ENCODE measurements at places on chromosomes 5 and 9.
A peak's percentile ranks its signal among the peaks of the same experiment; 100 is the strongest.

GRCh38 chr5:139985290-139985689, 57.8 kb downstream of the NRG2 start:
- DNase-seq: no peak

DNA sequence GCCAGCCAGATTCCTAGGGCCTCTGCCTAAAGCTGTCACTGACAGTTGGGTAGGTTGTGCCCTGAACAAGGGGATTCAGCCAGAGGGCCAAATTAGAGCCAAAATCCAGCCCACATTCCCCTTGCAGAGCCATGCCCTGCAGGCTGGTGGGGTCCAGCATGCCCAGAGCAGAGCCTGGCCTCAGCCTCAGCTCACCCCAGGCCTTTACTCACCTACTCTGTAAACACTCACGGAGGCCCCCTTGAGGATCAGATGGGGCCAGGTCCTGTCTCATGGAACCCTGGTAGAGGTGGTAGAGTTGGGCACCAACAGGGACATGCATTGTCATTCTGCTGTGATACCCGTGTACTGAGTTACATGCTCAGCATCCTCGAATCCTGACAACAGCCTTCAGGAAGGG, 74.9 kb downstream of the LMX1B start:
- DNase-seq: no peak

DNA sequence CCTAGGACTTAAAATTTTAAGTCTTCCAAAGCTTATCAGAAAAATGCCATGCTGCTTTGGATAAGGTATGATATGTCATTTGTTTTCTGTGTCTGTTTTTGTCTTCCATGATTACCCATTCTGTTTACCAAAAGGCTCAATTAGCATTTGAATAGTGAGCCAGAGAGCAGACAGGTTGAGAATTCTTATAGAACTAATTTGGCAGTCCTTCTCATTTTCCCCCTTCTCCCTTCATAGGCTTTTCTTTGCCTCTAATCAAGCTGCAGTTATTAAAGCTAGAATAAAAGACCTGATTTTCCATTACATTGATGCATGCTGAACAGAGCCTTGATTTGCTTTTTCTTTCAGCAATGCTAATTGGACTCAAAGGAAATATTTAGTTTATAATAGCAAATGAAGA, 993.0 kb downstream of the MAT2B start:
- no peak for DNase-seq

DNA sequence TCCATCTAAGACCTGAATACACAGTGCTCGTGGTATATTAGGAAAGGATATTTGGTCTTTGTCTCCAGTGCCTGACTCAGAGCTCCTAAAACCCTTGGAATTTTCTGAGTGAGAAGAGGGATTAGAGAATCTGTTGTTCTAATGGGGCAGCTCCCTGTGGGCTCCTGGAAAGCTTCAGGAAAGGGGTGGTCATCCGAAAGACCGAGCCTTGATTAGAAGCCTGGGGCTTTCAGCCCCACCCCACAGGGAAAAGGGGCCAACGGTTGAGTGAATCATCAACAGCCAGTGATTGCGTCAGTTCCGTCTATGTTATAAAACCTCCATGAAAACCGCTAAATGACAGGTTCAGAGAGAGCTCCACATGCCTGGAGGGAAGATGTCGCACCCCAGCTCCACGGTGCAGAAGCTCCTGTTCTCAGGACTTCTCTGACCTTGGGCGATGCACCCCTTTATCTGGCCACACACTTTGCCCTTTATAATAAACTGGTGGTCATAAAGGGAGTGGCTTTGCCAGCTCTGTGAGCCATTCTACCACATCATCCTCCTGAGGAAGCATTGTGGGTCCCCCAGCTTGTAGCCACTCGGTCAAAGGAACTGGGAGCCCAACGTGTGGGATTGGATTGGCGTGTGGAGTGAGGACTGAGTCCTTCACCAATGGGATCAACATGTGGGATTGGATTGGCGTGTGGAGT, 71.0 kb upstream of the ICE1 start:
- no peak for DNase-seq

DNA sequence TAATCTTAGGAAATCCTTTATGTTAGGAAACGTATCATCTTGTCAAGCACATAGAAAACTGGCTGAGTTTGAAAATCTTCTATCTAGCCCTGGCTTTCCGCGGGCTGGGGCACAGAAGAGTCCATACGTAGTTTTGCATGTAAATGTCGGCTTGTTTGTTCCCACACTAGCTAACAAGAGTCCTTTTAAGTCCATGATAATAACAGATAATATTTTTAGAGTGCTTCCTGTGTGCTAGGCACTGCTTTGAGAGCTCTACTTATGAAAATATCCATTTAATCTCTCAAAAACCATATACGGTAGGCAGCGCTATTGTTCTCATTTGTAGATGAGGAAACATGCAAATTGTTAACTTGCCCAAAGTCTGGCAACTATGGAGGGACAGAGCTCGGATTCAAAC, 40.5 kb downstream of the FYB1 start:
- no peak for DNase-seq

- DNase-seq: no peak
Observed at GRCh38 chr9:112556497-112557442, 70.1 kb downstream of the KIAA1958 start.

GRCh38 chr5:93006915-93007314, 574.1 kb downstream of the NR2F1-AS1 start:
- no peak for DNase-seq

DNA sequence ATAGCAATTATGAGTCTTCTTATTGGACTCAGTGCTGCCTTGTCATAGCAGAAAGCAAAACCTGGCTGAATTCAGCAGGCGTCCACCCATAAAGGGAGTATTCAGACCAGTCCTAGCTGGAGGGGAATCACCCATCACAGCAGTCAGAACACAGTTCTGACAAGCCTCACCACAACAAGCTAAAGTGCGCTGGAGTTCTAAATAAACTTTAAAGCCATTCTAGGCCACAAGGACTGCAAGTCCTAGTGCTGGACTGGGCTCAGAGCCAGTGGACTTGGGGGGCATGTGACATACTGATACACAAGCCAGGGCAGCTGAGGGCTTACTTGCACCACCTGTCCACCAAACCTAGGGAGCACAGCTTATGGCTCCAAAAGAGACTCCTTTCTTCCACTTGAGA, 115.3 kb upstream of the PCSK5 start:
- no peak for DNase-seq

GRCh38 chr5:104955479-104955878, 1392.9 kb upstream of the NUDT12 start:
- DNase-seq: no peak

GRCh38 chr9:111393971-111394370, 63.9 kb upstream of the OR2K2 start:
- DNase-seq: no peak

- DNase-seq: no peak
Observed at GRCh38 chr5:31551878-31552277, 19.8 kb downstream of the C5orf22 start.

- DNase-seq: no peak
Observed at GRCh38 chr9:107141967-107142366, 141.1 kb upstream of the RAD23B start.

GRCh38 chr5:83204651-83205050, 127.3 kb downstream of the XRCC4 start:
- DNase-seq: no peak

GRCh38 chr5:81779125-81779915, 28.4 kb upstream of the SSBP2 start:
- DNase-seq: no peak

- DNase-seq: no peak
Observed at GRCh38 chr5:61120534-61120933, 41.7 kb downstream of the SMIM15 start.

GRCh38 chr5:116577064-116577788, 2.6 kb upstream of the SEMA6A start:
- no peak for DNase-seq

- no peak for DNase-seq
Observed at GRCh38 chr5:89397096-89397495, 514.1 kb upstream of the MEF2C start.

DNA sequence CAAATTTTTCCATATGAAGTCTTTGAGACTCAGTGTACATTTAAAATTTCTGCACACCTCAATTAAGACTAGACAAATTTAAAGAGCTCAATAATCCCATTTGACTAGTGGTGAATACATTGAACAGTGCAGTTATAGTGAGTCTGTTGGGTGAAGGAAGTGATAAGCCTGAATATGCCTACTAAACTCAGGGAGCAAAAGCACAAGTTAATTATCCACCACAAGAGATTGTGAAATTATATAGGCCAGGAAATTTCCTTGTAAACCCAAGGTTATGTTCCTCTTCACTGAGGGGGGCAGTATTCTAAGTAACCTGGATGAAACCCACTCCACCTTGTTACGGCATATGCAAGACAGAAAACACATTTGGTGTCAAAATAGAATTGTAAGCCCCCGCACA, 612.9 kb upstream of the DAB2 start:
- DNase-seq: no peak

GRCh38 chr5:10563945-10564837, at the start of gene ANKRD33B:
Gene ANKRD33B, plus strand, starts transcription at chr5:10564070. Its CDS starts 398 bp downstream, at chr5:10564468.
- peak; percentile 76 for DNase-seq

- no peak for DNase-seq
Observed at GRCh38 chr5:106408570-106408969, 1262.2 kb downstream of the EFNA5 start.

GRCh38 chr9:93020771-93021670, 37.5 kb upstream of the SUSD3 start:
- DNase-seq: no peak

DNA sequence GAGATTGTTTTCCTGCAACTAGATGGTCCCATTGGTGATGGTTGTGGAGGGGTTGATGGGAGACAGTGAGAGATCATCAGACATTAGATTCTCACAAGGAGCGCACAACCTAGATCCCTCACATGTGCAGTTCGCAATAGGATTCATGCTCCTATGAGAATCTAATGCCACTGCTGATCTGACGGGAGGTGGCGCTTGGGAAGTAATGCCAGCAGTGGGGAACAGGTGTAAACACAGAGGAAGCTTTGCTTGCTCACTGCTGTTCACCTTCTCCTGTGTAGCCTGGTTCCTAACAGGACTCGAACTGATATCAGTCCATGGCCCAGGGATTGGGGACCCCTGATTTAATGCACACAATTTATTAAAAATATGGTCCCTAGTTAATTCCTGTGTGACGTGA, 18.8 kb downstream of the SNCAIP start:
- DNase-seq: no peak

GRCh38 chr9:103789686-103790085, 304.4 kb upstream of the SMC2 start:
- DNase-seq: no peak
